ENCODE measurements at places on chromosomes 7 and 10.
A peak's percentile ranks its signal among the peaks of the same experiment; 100 is the strongest.

- DNase-seq: no peak
Measured at GRCh38 chr10:6017781-6018354, 40.5 kb upstream of the IL15RA start.

DNA sequence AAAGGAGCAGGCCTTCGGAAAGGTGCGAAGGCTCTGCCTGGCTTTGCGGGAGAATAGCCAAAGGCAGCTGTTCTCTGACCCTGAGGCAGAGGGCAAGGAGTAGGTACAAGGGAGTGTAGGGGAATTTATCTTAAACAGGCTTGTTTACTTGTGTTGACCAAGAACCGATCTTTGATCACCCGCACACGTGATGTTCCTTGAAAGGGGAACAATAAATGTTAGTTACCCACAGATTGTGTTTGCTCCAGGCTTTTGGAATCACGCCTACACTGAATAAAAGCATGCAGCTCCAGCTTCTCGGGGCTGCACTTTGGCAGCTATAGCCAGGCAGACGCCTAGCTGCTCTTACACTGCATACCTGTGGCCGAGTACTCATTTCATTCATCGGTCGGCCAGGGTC, 420.8 kb downstream of the PHF14 start:
- DNase-seq: no peak

- peak; percentile 74 for DNase-seq
Measured at GRCh38 chr7:137169282-137169698, 174.2 kb downstream of the PTN start.

DNA sequence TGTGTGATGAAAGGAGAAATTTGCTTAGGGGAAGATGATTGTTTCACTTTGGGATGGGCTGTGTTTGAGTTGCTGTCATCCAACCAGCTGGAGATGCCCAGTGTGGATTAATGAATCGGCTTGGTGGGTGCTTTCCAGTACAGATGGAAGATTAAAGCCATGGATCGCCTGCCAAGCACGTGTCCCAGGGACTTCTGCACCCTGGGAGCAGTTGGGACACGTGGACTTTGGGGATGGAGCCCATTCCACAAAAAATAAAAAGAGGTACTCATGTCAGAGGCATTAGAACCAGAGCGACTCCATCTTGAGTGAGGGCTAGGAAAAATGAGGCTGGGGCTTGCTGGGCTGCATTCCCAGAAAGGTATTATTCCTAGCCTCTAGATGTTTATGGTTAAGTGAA, 29.3 kb upstream of the PRLHR start:
- DNase-seq: no peak

DNA sequence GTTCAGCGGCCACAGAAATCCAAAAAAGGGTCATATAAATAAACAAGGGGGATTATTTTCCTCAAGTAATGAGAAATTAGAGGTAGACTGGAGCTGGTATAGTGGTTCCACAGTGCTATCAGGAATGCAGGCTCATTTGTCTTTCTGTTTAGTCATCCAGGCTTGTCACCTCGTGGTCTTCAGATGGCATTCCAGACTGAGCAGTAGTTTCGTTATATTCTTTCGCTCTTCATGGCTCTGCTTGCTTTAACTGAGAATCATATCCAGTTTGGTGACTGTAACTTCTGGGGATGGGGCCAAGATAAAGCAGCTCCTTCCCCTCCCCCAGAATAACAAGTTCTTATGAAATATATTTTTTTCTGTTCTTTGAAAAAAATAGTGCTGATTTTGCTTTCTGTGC, 9.5 kb downstream of the ANKIB1 start:
- DNase-seq: peak; percentile 97

GRCh38 chr10:96511044-96511945, 2.4 kb downstream of the TLL2 start:
- peak; percentile 17 for DNase-seq

DNA sequence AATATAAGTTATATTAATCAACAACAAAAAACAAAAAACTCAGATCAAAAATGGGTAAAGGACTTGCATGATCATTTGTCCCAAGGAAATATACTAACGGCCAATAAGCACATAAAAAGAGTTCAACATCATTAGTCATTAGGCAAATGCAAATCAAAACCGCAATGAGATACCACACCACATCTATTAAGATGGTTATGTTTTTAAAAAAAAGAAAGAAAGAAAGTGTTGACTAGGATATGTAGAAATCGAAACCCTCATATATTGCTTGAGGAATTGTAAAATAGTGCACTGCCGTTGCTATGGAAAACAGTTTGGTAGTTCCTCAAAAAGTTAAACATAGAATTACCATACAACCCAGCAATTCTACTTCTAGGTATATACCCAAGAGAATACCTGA, 39.4 kb upstream of the CTNNA3 start:
- DNase-seq: no peak

DNA sequence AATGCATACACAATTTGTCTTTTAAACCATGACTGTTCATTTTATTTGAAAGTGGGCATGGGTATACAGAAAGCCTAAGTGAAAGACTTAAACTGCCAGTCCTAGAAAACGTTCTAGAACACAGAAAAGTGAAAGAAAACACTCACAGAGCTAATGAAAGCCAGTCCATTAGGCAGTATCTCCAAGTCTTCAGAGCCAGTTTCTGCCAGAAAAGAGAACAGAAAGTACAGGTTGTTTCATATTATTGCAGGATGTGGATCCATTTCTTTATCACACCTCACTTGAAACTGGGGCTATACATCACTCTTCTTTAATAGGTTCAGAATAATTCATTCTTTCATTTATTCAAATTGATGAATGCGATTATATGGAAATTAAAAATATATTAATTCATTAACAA, 7.7 kb downstream of the PON1 start:
- no peak for DNase-seq

GRCh38 chr10:93478873-93479272, 3.3 kb downstream of the MYOF start:
- no peak for DNase-seq

DNA sequence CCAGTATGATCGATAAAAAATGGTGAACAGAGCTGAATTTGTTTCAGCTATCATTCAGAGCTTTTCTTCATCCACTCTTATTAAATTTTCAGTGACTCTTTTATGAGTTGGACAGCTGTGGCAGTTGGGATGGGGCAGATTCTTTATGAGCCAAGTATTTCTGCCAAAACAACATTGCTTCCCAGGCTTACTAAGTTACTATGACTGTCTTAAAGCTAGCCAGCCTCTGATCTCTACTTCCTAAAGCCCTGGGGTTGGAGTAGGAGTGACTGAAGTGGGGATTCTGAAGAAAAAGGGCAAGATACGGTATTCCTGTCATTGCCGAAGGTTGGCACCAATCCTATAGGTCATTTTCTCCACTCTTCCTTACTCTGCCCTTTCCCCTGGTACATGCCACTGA, 12.7 kb downstream of the RPP30 start:
- peak; percentile 28 for DNase-seq

- DNase-seq: peak; percentile 70
Measured at GRCh38 chr10:6292741-6293151, 90.0 kb downstream of the PFKFB3 start.

GRCh38 chr7:118609207-118609606, 384.7 kb downstream of the ANKRD7 start:
- no peak for DNase-seq

GRCh38 chr7:963236-964078, 9.0 kb upstream of the ADAP1 start:
- no peak for DNase-seq

- DNase-seq: no peak
Measured at GRCh38 chr7:130379019-130379418, 1.3 kb upstream of the CPA1 start.

GRCh38 chr10:60986791-60987190, 42.8 kb upstream of the RHOBTB1 start:
- no peak for DNase-seq

- DNase-seq: no peak
Measured at GRCh38 chr10:15300697-15301096, 70.4 kb downstream of the FAM171A1 start.

GRCh38 chr10:8365935-8366911, 311.7 kb downstream of the GATA3 start:
- DNase-seq: peak; percentile 40

- DNase-seq: no peak
Measured at GRCh38 chr7:128358233-128358632, 3.3 kb downstream of the PRRT4 start.

DNA sequence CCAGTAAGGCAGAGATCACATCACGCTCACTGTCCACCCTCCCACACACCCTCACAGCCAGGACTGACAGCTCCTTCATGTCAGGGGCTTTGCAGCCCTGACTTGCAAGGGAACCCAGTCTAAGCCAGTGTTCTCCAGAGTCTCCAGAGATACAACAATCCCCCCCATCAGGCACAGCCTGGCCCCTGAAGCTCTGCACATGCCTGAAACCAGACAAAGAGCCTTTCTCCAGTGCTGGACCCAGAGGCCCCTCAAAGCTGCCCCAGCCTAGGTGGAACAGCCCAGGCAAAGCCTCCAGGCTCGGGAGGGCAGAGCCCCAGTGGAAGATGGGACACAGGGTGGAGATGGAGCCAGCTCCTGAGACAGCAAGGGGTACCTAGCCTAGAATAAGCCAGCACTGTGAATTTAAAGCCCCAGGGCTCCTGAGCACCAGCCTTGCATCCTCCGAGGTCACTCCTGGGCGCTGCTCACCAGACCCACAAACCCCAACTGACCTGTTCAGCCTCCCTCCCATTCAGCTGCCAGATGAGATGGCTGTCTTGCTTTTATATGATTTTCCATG, 50.2 kb downstream of the GRID1 start:
- no peak for DNase-seq

GRCh38 chr7:1544896-1545416, 11.0 kb downstream of the TMEM184A start:
- no peak for DNase-seq

- no peak for DNase-seq
Measured at GRCh38 chr7:131652194-131652593, 95.8 kb upstream of the PODXL start.

DNA sequence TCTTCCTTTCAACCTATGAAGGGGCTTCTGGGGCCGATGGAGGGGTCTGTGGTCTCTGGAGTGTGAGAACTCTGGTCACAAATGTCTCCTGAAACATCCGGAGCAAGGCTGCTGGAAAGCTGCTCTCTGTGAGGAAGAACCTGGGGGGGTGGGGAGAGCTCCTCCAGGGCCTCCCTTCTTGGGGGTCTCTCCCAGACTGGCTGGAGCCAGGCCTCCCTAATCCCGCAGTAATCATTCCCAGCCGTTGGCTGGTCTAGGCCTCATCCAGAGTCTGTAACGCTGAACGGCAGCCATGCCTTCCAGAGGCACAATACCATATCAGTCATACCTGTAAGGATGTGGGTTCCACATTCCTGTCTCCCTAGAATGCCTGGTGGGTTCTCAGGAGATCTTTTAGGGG, 4.4 kb upstream of the LZTS2 start:
- peak; percentile 67 for DNase-seq

DNA sequence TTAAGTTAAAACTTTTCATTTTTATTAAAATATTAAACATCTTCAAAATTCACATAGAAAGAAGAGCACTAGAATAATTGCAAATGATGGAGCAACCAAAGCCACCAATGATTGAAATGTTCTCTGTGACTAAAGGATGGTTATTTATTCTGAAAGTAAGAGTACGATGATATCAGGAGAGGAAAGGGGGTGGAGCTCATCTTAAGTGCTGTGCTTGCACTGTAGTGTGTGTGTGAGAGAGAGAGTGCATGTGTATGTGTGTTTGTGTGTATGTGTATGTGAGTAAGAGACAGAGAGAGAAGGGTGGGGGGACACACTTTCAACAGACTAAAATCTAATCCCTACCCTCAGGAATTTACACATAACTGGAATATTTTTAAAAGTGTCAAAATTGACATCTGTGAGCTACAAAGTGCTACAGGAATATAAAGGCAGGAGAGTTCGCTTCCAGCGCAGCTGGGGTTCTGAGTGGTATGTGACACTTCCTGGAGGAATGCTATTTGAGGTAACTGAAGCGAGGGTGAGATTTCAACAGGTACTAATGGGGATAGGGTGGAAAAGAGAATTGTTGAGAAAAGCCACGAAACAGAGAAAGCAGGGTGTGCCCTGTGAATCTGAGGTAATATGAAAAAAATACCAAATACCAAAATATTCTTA, 57.2 kb upstream of the SMNDC1 start:
- peak; percentile 39 for DNase-seq

GRCh38 chr7:44309271-44310091, 15.9 kb downstream of the CAMK2B start:
- peak; percentile 60 for DNase-seq

DNA sequence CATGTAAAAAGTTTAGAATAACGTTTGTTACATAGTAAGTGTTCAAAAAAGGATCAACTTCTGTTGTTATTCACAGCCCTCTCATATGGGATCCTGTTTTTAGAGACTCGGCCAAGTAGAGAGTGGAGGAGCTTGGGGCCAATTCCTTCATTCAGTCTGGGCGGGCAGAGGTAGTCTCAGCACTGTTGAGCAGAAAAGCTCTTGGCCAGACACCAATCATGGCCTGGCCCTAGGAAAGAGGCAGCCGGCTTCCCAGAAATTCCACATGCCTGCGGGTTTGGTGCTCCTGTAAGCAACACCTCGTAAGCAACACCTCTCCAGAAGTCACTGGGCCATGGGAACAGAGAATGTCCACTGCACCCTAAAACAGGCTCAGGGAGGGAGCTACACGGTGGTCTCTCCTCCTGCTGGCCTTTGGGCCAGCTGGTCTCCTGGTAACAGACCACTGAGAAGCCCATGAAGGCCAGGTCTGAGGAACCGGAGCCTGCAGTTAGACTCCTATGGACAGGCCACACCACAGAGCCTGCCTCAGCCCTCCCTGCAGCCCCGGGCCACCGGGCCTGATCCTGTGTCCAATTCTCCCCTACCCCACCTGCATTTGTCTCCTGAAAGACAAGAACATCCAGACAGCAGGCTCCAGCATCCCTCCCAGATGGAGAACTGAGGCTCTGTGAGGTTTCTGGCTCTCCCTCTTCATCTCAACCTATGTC, 149.1 kb downstream of the GRID1 start:
- DNase-seq: no peak

DNA sequence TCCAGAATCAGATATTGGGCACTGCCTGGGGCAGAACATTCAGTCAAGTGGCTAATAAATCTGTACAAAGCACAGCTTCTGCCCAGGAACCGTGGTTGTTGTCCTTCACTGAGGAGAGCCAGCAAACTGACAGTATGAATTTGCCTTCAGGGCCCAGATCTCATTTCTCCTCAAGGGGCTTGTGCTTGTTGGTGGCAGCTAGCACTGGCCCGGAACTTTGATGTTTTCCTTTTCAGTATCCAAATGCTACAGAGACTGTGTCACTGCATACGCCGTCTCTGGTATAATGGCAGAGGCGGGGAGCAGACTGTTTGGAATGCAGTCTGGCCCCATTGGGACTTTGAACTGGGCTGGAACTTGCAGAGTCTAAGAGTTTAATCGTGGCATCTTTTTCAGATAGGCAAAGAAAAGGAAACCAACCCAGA, 30.4 kb upstream of the ADD3 start:
- DNase-seq: peak; percentile 57

DNA sequence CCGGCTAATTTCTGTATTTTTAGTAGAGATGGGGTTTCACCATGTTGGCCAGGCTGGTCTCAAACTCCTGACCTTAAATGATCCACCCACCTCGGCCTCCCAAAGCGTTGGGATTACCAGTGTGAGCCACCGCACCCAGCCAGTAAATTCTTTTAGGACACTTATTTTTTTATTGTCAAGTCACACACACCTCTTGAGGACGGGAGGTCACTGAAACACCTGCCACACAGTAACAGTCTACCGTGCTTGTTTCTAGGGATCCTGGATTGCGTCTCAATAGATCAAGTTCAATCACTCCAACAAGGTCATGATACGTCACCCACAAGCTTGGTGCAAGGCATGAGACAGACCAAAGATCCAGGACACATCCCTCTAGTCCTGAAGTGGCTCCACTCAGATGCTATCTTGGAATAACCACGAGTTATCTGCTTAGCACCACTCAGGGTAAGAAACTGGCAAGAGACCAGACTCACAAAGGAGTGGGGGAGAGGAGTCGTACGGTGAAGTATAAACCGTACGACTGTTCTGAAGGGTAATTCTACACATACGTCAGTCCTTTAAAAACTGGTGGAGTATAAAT, 58.9 kb upstream of the NCAPG2 start:
- DNase-seq: no peak

Measured in fibroblast of skin of right biceps (primary cell).